ENCODE measurements at places on chromosomes 4 and X. TPM values are rescaled to one million over a fixed set of nuclear protein-coding genes. Genes with fewer than 3 reads are reported as not detected.

AFM gene
- not detected for total RNA-seq

SUPT20HL1 gene
- 0.07 TPM for total RNA-seq

GRCh38 chrX:155046129-155046810, 19.6 kb downstream of the FUNDC2 start:
- peaks cover 35% of the 10 kb centered on the region for H3K4me1 ChIP-seq
- no peak for DNase-seq
- H3K36me3 ChIP-seq = peaks cover 10% of the 10 kb centered on the region
- H3K4me3 ChIP-seq = no peak overlapping the region
- no peaks in the 10 kb centered on the region for H3K27me3 ChIP-seq

- H3K4me3 ChIP-seq = no peak overlapping the region
- peaks cover 22% of the 10 kb centered on the region for H3K4me1 ChIP-seq
- H3K36me3 ChIP-seq = no peaks in the 10 kb centered on the region
- peaks cover 7% of the 10 kb centered on the region for H3K27me3 ChIP-seq
These were observed 24.8 kb downstream of the ZFYVE28 start for GRCh38 chr4:2393353-2394270.

DNA sequence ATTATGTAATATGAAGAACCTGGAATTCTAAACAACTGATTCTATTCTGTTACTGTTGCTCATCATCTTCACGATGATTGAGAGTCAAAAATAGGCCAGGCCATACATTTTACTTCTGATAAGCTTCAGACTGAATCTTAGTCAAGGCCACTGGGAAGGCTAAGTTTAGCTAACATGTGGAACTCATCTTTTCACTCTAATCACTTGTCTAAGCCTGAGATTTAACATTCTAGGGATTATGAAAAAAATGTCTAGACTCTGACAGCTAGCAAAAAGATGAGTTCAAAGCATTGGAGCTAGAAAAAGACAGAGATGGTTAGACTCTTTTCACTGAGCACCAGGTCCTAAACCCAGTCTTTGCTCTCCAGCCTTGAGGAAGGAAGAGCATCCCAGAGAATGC, 656.2 kb upstream of the IGFBP7 start:
- no peak overlapping the region for H3K4me3 ChIP-seq
- H3K36me3 ChIP-seq = no peaks in the 10 kb centered on the region
- H3K27ac ChIP-seq = no peak overlapping the region
- no peaks in the 10 kb centered on the region for H3K27me3 ChIP-seq
- no peak for DNase-seq

DNA sequence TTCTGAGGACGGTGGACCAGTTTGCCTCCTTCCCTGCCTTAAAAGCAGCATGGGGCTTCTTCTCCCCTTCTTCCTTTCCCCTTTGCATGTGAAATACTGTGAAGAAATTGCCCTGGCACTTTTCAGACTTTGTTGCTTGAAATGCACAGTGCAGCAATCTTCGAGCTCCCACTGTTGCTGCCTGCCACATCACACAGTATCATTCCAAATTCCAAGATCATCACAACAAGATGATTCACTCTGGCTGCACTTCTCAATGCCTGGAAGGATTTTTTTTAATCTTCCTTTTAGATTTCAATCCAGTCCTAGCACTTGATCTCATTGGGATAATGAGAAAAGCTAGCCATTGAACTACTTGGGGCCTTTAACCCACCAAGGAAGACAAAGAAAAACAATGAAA, 255.3 kb downstream of the RAPGEF2 start:
- H3K4me1 ChIP-seq = no peaks in the 10 kb centered on the region
- no peak overlapping the region for H3K27ac ChIP-seq
- H3K36me3 ChIP-seq = peaks cover 48% of the 10 kb centered on the region
- no peak for DNase-seq
- no peaks in the 10 kb centered on the region for H3K27me3 ChIP-seq

DNA sequence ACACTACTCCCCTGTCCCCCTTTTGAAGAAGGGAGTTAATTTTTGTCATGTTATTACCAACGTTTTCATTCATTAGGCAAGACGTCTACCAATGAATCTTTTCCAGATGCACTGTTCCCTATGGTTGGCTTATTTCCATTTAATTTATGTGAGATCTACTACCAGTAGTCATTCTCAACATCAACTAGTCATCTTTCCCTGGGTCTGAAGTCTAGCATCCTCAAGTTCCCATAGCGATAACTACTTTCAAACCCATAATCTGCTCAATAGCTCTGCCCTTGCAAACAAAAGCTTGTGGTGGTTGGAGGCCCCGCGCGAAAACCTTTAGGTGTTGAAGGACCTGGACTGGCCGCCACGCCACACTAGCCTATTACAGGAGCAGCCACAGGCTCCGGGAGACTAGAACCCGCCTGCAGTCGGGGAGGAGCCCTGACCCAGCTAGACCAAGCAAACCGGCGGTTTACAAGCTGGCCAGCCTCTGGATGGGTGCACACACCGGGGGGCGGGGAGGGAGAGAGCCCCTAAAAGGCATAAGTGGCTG, 746 bp downstream of the PPAT start:
- H3K27me3 ChIP-seq = no peaks in the 10 kb centered on the region
- H3K4me1 ChIP-seq = peaks cover 48% of the 10 kb centered on the region
- peak overlapping the region; percentile 88 for H3K4me3 ChIP-seq
- peak; percentile 63 for DNase-seq
- peak overlapping the region; percentile 97 for H3K27ac ChIP-seq

GRCh38 chr4:34432706-34433105, 1811.6 kb downstream of the ARAP2 start:
- no peaks in the 10 kb centered on the region for H3K4me1 ChIP-seq
- no peak overlapping the region for H3K27ac ChIP-seq
- no peaks in the 10 kb centered on the region for H3K27me3 ChIP-seq
- no peak overlapping the region for H3K4me3 ChIP-seq
- no peaks in the 10 kb centered on the region for H3K36me3 ChIP-seq
- DNase-seq = no peak

DNA sequence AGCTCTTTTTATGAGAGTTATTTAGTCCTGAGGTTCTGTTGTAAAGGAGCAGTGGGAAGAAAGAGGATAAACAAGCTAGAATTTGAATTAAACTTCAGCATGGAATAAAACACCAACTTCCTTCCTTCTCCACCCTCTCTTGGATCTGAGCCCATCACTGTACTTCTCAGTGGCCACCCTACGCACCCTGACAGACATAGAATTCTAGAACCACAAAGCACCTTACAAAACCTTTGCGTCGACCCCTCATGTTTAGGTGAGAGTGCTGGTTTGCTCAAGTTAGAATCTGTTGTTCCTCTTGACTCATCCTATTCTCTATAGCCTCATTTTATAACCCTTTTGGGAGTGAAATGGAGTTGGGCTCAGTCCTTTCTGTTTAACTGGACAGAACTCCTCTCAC, 84.6 kb upstream of the RPL34 start:
- peaks cover 3% of the 10 kb centered on the region for H3K36me3 ChIP-seq
- no peak for DNase-seq
- H3K4me1 ChIP-seq = peaks cover 59% of the 10 kb centered on the region
- peak overlapping the region; percentile 13 for H3K27ac ChIP-seq
- H3K27me3 ChIP-seq = no peaks in the 10 kb centered on the region

DNA sequence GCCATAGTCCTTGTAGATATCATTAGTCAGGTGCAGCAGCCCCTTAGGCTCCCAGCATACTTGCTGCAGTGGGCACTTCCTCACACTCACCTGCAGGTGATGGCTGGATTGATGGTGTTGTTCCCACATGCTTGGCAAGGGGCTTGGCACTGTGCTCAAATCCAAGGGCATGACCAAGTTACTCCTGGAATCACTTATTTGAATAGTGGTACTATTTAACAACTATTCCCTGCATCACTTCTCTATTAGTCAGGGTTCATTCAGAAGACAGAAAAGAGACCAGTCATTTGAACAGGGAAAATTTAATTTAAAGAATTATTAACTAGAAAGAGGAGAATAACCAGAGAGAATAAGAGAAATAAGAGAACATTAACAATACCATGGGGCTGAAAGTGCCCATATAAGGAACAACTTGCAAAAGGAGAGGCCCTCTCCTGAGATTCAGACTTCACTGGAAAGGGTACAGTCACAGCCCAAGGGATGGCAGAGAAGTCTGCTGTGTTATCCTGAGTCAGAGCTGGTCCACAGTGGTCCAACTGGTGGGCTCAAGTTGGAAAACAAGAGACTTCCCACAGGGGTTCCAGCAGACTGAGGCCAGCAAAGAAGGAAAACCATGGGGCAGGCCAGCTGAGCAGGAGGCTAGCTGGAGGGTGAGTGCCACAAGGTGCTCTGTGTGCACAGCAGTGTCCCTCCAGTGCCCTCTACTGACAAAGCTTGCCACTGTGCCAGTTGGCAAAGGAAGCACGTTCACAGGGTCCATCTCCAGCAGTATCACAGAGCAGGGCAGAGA, 9.8 kb downstream of the SPP1 start:
- peak; percentile 68 for DNase-seq
- peaks cover 12% of the 10 kb centered on the region for H3K27me3 ChIP-seq
- no peak overlapping the region for H3K4me3 ChIP-seq

DNA sequence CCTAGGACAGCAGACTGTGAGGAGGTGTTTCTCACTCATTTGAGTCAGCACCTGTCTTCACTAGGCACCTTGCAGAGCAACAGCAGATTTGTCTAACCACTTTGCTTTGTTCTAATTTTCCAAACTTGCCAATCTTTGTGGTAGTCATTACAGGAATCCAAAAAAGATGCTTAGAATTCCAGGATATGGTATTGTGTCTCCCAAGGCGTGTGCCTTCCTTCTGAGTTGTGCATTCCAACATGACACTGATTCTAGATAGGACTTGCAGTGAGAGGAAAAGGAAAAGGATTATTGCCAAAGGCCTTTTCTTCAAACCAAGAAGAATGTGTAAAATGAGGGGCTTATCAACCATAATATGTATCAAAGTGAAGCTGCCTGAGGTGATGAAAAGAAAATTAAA, 126.2 kb downstream of the MAPK10 start:
- H3K27me3 ChIP-seq = no peaks in the 10 kb centered on the region
- no peaks in the 10 kb centered on the region for H3K4me1 ChIP-seq
- no peak overlapping the region for H3K27ac ChIP-seq

DNA sequence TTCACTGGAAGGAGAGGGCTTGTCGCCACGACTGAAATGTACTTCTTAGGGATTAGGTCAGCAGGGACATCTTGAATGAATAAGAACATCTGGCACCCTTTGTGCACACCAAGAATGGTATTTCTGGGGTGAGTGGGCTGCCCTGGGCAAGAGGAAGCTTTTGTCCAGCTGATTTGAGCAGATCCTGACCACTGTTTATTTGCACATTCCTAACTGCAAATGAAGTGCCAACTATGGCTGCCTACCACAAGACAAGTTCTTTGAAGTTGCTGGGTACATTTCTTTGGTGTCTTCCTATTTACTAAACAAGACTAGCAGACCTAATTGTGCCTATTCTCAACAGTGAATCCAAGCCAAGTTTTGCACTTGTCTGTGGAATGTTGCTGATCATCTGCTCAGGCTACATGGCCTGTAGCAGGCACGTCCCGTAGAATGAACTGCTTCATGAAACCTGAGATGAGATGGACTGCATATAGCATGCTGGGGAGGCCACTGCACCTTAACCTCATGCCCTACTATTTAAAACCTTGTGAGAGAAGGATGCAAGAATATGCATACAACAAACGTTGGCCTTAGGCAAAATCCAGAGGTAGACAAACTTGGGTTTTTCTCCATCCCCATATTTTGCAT, 45.0 kb downstream of the PIR start:
- H3K27me3 ChIP-seq = peaks cover 2% of the 10 kb centered on the region
- DNase-seq = no peak
- H3K4me1 ChIP-seq = no peaks in the 10 kb centered on the region
- H3K36me3 ChIP-seq = no peaks in the 10 kb centered on the region
- no peak overlapping the region for H3K27ac ChIP-seq
- no peak overlapping the region for H3K4me3 ChIP-seq

DNA sequence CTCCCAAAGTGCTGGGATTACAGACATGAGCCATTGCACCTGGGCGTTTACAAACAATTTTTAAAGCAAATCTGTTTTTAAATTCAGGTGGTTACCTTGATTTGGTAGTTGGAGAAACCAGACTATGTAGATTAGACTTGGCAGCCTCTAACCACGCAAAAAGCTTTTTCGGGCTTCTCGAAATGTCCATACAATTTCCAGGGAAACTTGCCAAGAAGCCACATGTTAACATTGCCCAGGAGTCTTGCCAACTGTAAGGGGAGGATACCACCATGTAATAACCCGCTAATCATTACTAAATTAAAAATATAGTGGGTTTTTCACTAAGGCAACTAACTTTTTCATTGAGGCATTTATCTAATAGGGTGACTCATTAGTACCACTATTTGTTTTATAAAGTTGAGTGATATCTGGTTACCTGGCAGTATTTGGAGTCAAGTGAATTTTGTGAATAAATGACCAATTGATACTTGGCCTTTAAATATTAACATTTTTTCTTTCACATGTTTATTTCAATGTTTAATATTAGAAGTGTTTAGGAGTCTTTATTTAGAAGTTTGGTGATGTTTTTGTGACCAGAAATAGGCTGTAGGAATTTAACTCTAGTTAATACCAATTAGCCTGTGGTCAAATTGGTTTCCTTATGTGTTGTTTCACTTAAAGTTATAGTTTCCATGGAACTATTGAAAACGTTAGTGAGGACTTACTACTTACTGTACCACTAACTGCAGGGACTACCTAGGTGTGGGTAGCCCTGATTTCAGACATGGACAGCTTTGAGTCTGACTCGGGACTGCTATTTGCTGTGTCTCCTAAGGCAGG, 61.3 kb downstream of the CLDN34 start:
- no peaks in the 10 kb centered on the region for H3K4me1 ChIP-seq
- H3K27ac ChIP-seq = no peak overlapping the region
- no peaks in the 10 kb centered on the region for H3K36me3 ChIP-seq
- DNase-seq = no peak
- H3K27me3 ChIP-seq = no peaks in the 10 kb centered on the region

GRCh38 chr4:174581901-174582300, 59.6 kb upstream of the HPGD start:
- no peak for DNase-seq
- no peaks in the 10 kb centered on the region for H3K36me3 ChIP-seq
- no peaks in the 10 kb centered on the region for H3K4me1 ChIP-seq

DNA sequence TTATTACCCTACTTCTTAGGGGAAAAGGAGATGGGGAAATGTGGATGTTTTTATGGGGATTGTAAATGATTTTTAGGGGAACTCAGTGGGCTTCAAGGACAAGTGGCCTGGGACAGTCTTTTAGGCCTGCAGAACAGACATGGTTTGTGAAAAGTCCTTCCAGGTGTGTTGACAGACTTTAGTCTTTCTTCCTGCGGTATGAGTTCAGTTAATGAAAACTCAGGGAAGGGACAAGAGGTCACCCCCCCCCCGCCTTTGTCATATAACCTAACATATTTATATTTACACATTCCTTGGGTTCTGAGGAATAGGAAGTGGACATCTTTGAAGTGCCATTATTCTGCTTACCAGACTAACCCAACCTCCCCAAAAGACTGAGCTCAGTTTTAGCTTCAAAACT, 31.8 kb downstream of the METAP1 start:
- H3K4me3 ChIP-seq = no peak overlapping the region
- H3K27ac ChIP-seq = no peak overlapping the region
- no peak for DNase-seq
- H3K4me1 ChIP-seq = peaks cover 69% of the 10 kb centered on the region
- peaks cover 27% of the 10 kb centered on the region for H3K36me3 ChIP-seq
